ENCODE measurements at places on chromosomes 5 and 9.

GRCh38 chr5:18142831-18143230 is 508.6 kb downstream of the TAF11L14 start:
- DNase-seq, result no peak

- no peak for DNase-seq
These were observed 143.7 kb downstream of the FSTL4 start for GRCh38 chr5:133468596-133468995.

- no peak for DNase-seq
These were observed 88.5 kb upstream of the SLC25A48 start for GRCh38 chr5:135745897-135746500.

DNA sequence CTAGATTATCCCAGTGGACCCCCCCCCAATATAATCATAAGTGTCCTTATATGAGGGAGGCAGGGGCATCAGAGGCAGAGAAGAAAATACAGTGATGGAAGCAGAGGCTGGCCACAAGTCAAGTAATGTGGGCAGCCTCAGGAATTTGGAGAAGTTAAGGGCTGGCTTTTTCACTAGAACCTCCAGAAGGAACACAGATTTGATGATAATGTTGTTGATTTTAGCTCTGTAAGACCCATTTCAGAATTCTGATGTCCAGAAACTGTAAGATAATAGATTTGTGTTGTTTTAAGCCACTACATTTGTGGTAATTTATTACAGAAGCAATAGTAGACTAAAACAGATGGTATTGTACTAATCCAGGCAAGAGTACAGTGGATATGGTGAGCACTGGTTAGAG is 36.3 kb upstream of the LRRTM2 start:
- peak; percentile 38 for DNase-seq

GRCh38 chr9:109455861-109456260 is 42.2 kb downstream of the PTPN3 start:
- no peak for DNase-seq

DNA sequence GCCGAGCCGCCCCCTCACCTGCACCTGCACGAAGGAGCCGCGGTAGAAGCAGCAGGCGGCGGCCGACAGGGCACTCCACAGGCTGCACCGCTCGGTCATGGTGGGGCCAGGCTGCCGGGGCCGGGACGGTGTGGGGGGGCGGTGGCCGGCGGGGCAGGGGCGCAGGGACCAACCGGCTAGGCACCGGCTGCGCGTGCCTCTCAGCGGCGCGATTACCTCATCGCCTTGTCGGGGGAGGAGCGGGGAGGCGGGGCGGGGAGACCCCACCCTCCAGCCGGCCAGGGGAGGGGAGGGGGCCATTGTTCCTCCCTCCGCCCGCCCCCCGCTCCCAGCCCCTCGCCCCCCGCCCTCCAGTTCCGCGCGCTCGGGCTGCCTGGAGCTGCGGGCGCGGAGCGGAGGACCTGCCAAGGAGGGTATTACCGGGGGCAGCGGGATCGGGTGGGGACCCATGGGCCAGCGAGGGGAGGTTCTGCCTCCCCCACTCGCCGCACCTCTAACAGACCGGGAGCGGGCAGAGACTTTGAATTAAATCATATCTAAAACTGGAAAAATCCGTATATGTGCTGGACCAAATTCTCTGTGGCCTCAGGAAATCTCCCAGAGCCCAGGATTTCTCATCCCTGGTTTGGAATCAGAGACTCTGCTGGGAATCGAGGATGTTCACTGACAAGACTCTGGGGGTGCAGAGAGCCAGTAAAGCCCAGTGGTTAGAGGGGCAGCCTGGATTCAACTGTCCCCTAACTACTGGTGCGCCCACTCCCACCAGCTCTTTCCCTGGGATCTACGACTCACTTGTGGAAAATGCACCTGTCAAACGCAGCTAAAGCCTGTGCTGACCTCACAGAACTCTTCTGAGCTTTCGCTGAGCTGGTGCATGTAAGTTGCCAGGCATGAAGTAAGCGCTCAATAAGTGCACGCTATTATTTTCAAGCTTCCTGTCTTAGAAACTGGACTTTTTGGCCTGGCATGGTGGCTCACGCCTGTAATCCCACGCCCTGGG is 20.3 kb upstream of the TOR2A start:
- DNase-seq, result no peak

DNA sequence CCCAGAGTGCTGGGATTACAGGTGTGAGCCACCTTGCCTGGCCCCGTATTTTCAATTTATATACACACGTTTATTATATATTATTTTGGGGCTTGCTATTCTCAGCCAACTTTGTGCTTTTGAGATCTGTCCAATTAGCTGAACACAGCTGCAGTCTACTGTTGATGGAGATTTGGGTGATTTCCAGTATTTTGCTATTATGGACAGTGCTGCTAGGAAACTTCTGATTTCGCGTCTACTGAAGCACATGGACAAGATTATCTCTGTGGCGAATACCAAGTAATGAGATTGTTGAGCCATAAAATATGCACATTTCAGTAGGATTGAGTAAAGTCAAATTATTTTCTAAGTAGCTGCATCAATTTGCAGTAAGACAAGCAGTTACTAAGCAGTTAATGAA is 1731.2 kb upstream of the CDH6 start:
- no peak for DNase-seq

- DNase-seq, result no peak
These were observed 99.5 kb downstream of the USP20 start for GRCh38 chr9:129934780-129935179.

DNA sequence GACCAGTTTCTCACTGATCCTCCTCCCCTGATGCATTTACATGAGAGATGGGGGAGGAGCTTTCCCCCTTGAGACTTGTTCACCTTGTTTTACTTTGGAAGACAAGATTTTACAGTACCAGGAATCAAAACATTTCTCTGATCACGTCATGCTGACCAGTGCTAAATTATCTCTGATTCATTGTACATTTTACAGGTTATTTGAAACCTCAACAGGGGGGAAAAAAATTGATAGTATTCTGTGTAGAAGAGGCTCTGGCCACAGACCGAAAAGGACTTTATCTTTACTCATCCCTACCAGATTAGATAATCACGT is 133.9 kb downstream of the GRIA1 start:
- no peak for DNase-seq

DNA sequence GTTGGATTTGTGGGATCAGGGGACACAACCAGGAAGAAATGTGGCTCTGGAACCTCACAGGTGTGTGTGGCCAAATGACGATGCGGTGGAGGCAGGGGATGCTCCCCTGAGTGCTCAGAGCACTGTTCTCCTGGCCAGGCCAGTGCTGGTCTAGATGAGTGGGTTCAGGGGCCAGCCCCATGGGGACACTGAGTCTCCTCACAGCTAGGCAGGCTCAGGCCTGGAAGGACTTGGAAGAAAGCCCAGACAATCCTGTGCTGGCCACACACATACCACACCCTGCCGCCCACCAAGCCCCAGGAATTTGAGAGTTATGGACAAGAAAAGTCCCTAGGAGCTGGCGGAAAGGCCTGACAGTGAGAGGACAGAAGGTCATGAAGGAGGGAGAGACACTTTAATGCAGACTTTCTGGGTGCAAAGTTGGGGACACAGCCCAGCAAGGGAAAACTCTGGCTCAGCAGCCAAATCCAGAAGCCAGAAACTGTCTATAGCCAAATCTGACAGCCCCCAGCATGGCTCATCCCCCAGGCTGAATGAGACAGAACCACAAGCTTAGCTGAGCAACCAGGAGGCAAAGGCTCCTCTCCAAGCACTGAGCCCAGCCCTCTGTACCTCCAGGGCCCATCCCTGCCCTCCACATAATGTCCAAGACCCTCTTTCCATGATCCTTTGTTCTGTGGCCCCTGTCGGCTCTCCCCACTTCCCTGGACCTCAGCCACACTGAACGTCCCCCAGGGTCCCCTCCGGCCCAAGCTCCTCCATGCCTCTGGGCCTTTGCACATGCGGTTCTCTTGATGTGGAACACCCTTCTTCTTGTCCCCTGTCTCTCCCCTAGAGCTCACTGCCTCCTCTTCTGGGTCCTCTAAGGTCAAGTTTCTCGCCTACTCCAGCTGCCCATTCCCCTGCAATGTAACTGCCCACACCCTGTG is 22.4 kb downstream of the LHX6 start:
- DNase-seq, result peak; percentile 94

DNA sequence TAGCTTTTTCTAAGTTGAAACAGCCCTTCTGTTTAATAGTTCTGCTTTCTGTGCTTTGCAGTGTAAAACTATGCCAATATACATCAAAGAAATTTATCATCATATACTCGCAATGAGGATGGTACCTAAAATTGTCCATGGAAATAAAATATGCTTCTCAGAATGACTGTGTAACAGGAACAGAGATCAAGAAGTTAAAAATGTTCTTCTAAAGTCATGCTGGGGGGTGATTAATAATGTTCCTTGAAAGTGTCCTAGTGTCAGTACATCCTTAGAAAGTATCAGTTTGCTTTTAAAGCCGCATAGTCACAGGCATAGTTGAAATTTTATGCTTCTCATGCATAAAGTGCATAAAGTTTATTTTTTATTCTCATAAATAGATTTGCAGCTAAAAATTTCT is 4.0 kb upstream of the LRRC70 start:
- DNase-seq, result no peak

GRCh38 chr5:144093868-144094267 is 76.6 kb downstream of the YIPF5 start:
- DNase-seq, result no peak

- DNase-seq, result no peak
These were observed 34.7 kb downstream of the DTWD2 start for GRCh38 chr5:118953652-118954005.

- DNase-seq, result no peak
These were observed 497.4 kb upstream of the CYLC2 start for GRCh38 chr9:102497709-102498108.

DNA sequence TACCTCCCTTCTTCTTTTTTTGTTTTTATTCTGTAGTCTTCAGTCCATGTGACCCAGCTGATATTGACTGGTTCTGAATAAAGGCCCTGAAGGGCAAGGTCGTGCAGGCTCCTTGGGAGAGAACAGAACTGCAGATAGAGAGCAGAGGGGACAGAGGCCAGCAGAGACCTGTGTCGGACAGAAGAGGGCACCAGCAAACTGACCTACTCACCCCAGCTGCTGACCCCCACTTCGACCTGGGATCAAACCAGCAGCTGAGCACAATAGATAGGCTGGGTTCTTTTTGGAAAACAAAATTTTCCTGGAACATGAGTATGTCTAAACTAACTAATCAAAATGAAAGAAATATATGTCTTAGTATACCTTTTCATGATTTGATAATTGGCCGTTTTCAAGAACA is 695.1 kb downstream of the NR2F1-AS1 start:
- DNase-seq, result no peak

DNA sequence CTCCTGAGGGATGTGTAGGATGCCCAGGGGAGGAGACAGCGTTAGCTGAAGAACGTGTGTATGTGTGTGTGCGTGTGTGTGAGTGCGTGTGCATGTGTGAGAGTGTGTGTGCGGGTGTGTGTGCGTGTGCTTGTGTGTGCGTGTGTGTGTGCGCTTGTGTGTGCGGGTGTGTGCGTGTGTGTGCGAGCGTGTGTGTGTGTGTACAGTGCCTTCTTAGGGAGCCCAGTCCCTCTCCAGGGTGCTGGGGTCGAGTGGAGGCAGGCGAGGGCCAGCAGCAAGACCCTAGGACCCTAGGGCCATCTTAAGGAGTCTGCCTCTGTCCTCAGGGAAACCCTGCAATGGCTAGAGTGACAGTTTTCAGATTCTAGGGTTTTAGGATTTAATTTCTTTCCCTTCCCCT is 26.0 kb upstream of the STXBP1 start:
- no peak for DNase-seq

DNA sequence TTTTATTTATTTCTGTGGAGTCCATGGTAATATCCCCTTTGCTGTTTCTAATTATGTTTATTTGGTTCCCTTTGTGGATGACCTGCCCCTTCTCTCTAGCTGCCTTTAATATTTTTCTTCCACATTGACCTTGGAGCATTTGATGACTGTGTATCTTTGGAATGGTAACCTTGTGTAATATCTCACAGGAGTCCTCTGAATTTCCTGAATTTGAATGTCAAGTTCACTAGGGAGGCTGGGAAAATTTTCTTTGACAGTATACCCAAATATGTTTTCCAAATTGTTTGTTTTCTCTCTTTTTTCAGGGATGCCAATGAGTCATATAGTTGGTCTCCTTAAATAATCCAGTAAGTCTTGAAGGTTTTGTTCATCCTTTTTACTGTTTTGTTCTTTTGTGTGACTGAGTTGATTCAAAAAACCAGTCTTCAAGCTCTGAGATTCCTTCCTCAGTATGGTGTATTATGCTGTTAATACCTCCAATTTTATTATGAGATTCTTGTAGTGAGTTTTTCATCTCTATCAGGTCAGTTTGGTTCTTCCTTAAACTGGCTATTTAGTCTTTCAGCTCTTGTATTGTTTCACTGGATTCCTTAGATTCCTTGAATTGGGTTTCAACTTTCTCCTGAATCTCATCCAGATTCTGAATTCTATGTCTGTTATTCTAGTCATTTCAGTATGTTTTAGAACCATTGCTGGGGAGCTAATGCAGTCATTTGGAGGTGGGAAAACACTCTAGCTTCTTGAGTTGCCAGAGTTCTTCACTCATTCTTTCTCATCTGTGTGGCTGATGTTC is 349.0 kb upstream of the TARS1 start:
- peak; percentile 49 for DNase-seq

GRCh38 chr5:149265068-149265465 is 6.6 kb upstream of the AFAP1L1 start:
- DNase-seq, result no peak

GRCh38 chr5:93874080-93874479 is 132.7 kb upstream of the POU5F2 start:
- DNase-seq, result peak; percentile 37

GRCh38 chr5:141641634-141642267 is 5.0 kb downstream of the RELL2 start:
- DNase-seq, result no peak

- DNase-seq, result no peak
These were observed 36.7 kb downstream of the GSN start for GRCh38 chr9:121304707-121305106.

DNA sequence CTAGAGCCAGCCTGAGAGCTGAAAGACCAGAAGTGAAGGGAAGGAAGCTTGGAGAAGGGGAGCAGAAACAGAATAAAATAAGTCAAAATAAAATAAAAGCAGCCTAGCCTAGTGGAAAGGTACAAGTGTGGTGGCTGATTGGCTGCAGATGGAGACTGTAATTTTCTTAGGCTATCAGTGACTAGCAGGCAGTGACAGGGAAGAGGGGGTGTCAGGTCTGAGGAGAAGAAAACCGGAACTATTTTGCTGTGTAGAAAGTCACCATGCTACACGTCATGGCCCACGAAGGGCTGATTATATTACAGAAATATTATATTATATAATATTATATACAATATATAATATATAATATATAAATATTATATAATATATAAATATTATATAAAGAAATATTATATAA is 98.1 kb upstream of the TAF11L2 start:
- no peak for DNase-seq

GRCh38 chr5:2256691-2257280 is 374.1 kb upstream of the IRX4 start:
- no peak for DNase-seq

Measured in myocyte (in vitro differentiated cells).